ENCODE measurements at places on chromosomes 1 and 21.

DNA sequence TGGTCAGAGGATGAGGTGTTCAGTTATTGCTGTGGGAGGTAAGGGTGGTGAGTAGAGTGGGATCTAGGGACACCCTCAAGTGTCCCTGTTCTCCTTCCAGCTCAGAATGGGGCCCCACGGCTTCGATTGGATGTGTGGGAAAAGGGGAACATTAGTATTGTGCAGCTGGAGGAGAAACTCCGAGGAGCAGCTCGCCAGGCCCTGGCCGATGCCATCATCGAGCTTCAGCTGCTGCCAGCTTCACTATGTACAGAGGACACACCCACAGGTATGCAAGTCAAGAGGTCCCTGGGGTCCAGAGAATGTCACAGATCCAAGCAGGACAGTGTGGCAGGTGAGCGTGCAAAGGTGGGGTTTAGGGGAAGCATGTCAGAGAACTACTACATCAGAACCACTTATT is 13.9 kb downstream of the HYI start:
- no peak for DNase-seq

- DNase-seq: no peak
Measured at GRCh38 chr1:39499668-39500067, 8.2 kb downstream of the BMP8A start.

- DNase-seq: no peak
Measured at GRCh38 chr1:231069333-231069732, 29.3 kb upstream of the FAM89A start.

DNA sequence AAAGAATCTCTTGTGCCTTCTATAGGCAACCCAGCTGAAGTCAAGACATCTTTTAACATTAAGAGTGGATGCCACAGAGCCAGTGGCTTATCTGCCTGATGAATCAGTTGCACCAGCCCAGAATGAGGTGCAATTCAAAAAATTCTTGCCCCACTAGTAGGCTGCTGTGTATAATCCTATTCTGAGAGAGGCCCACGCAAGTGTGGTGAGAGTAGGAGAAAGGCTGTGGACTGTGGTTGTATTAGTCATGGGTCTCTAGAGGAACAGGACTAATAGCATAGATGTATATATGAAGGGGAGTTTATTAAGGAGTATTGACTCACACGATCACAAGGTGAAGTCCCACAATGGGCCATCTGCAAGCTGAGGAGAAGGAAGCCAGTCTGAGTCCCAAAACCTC is 216.4 kb downstream of the LTN1 start:
- DNase-seq: no peak

DNA sequence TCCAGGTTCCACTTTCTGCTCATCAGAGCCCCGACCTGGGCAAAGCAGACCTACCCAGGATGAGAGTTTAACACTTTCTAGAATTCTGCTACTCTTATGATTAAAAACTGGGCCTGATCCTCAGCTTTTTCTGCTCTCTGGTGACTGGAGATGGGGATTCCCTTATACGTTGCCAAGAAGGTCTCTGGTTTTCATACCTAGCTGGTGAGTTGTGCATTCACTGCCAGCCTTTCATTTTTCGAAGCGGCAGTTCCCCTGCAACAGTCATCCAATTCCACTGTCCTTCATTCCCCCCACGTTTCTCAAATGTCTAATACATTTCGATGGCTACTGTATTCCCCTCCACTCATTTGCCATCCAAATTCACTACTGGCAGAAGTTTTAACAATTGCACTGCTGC is 135.3 kb downstream of the ADSS2 start:
- no peak for DNase-seq

DNA sequence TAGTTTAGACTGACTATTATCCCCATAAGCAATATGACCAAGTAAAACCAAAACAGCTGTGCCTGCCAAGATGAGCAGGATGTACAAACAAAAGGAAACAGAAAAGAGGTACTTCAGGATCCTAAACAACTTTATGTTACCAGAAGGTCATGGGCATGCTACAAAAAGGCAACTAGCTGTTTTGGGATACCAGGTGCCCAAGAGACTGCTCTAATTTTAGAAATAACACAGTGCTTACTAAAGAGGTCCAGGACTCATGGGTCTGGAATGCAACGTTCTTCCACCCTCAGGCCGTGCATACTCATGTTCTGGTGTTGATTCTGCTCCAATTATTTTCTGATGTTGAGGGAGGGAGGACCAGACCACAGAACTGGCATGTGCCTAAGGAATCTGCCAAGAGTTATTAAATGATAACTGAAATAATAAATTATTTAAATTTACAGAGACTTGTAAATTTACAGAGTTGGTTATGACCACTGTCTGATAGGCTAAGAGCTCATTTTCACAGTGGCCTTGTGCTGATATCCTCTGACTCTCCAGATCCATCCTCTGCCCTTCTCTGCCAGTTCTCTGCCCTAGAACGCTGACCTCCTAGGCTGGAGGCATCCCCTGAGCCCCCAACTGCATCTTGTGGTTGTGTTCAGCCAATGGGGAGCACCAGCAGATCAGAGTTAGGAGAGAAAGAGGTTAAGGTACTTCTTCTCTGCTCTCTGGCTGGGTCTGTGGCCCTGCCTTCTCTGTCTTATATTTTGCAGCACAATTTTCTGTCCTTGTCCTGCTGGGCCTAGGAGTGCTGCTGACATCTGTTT is 37.7 kb upstream of the BCL10 start:
- peak; percentile 55 for DNase-seq

GRCh38 chr1:183291216-183291762 is 105.2 kb downstream of the LAMC2 start:
- no peak for DNase-seq

DNA sequence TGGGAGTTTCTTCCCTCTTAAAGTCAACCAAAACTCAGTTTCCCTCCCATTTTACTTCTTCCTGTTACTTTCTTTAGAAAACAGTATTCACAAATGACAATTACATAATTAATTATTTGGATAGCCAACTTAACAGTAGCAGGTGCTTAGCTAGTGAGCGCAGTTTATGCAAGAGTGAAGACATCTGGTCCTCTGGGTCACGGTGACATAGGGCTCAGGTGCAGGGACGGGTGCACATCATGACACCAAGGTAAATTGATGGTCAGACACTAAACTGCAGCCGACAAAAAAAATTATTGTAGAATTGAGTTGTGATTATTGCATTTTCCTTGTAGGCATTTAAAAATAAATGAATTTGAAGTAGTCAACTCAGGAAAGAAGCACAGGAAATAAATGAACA is 142.0 kb upstream of the KCTD3 start:
- DNase-seq: no peak

- no peak for DNase-seq
Measured at GRCh38 chr1:208329300-208329699, 85.1 kb upstream of the PLXNA2 start.

DNA sequence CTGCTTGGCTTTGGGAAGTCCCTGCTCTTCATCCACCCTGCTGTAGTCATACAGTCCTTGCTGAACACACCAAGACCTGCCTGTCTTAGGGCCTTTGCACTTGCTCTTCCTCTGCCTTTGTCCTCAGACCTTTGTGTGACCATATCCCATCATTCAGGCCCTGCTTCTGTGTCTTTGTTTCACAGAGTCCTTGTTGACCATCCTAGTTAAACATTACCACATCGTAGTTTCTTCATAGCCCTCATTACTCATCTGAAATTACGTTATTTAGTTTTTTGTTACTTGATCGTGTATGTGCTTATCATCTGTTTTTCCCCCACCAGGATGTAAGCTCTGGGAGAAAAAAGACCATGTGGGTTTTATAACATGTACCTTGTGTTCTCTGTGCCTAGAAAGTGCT is 18.3 kb upstream of the SPRR5 start:
- DNase-seq: no peak

- DNase-seq: no peak
Measured at GRCh38 chr1:230922620-230923019, 54.3 kb upstream of the C1orf198 start.

DNA sequence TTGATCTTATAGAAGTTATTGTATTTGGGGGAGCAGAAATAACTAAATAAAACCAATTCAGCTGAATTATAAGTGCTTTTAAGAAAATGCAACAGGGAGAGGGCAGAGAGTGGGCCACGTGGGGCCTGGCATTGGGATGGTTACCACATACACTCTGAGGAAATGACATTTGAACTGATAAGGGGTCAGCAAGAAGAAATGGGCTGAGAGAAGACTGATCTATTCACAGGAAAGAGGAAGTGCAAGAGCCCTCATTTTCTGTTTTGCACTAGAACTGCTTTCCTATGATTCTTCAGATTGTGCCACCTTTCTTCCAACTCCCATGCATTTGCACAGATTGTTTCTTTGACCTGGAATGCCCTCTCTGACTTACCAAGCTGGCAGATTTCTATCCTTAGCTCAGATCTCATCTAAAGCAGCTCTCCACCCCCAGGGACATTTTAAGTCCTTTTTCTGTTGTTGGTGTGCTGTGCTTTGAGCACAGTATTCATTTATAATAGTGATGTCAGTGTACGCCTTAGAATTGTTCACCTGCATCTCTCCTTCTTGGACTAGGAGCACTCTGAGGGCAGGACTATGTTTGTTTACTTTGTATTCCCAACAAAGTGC is 115.9 kb downstream of the FGGY start:
- no peak for DNase-seq

DNA sequence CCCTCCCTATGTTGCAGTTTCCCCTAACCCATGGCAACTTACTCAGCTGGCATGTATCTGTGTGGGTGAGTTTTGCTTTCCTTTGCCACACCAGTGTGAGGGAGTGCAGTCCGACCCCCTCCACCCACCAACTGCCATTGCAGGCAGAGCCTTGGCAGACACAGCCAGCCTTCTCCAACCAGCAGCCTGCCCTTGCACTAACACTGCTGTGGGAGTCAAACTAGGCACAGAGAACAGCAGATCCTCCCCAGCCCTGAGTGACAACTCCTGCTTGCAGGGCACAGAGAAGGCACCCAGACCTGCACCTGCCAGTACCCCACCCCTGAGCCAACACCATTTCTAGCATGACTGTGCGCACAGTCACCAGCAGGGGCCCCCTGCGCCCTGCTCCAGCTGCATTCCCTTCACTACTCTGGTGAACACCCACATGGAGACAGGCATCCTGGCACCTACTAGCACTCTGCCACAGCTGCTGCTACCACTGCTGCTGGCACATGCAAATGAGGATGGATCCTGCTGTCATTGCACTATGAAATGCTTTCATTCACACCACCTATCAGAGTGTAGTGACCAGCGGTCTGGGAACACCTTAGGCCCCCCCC is 98.4 kb downstream of the MAGI3 start:
- no peak for DNase-seq

DNA sequence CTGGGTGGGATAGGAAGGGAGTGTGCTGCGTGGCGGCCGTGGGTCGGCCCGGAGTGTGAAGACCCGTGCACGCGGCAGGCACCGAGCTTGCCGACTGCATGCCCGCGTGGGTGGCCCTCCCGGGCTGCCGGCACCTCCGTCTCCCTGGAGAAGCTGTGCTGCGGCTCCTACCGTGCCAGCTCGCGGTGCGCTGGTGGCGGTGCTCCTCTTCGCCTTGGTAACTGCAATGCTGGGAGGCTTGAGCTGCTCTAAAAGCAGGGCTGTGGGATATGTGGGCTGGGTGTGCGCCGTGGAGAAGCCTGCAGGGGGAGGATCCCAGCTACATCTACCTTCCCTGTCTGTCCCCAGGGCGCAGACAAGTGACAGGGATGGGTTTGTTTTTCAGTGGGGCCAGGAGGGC is 2.4 kb downstream of the GABRD start:
- no peak for DNase-seq

GRCh38 chr1:18743233-18743632 is 112.6 kb downstream of the PAX7 start:
- DNase-seq: no peak

- no peak for DNase-seq
Measured at GRCh38 chr1:188240772-188241406, 1412.1 kb downstream of the PLA2G4A start.

DNA sequence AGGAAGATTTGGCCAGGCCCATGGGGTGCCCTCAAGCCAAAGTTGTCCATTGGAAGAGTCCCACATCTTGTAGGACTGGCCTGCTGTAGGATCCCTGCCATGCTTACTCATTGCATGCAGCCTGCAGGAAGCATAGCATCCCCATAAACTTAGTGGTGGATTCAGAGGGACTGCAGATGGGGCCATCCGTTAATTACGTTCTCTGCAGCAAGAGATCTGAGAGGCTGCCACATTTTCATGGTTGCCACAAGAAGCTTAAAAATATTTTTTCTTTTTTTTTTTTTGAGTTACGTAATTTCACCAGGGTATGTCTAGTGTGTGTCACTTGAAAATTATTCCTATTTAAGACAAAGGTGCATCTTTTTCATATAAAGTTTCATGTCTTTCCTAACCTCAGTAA is 329.7 kb upstream of the USP24 start:
- DNase-seq: no peak
